HTR-8/SVneo (cell line): ENCODE measurements at places on chromosomes 6 and 20.

DNA sequence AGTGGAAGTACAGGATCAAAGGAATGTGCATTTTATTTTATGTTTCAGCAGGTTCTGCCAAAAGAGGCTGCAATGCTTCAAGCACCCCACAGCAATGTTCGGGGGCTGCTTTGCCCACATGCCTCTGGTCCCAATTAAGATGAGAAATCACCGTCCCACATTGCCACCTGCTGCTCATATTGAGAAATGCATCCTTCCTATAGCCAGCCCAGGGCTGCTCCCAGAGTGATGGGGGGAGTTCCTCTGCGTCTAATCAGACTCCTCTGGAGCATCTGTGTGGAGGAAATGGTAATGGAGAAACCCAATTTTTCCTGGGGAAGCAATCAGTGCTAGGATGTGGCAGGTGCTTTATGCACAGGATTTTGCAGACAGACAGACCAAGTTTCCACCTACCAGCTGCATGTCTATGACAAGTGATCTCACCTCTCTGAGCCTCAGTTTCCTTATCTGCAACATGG, 33.7 kb downstream of the PTGIS start:
- DNase-seq = peak; percentile 93

DNA sequence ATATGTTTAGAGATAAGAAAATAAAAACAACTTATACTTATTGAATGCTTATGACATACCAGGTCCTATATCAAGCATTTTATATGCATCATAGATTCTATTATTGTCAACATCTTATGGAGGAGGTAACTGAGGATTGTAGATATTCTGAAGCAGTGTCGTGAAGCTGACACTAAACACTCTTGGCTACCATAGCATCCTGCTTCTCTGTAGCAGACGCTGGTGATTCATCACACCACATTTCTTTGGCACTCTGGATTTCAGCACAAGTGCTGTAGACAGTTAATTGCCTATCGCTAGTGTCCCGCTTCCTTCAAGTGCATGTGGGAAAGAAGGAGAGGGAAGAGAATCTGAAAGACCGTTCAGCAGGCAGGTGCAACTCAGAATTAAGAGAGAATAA, 317.1 kb downstream of the PLCB1 start:
- no peak for DNase-seq

GRCh38 chr6:108417027-108417426, 122.2 kb downstream of the AFG1L start:
- DNase-seq = no peak

- peak; percentile 69 for DNase-seq
Observed at GRCh38 chr6:11207199-11207968, 25.1 kb downstream of the NEDD9 start.

- no peak for DNase-seq
Observed at GRCh38 chr6:169165561-169166300, 87.9 kb downstream of the THBS2 start.

DNA sequence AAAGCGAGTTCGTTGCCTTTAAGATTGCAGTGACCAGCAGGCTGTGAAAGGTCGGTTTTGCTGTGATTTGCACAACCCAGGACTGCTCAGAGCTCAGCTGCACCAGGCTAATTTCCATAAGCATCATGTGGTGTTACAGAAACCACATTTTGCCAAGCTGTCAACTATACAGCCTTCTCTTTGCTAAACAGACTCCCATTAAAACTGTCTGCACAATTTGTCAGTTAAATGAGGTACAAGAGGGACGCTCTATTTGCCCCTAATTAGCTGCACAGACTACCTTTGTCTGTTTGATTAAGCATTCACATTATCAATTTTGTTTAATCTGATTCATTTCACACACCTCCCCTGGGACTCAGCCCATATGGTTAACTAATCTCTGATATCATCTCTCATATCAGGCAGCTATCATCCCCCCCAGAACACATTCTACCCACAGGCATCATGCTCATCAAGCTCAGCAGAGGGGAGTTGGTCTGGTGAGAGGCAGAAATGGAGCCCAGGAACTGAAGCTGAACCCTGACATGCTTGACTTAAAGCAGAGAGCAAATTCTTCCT, 62.1 kb downstream of the OLIG3 start:
- DNase-seq = no peak

- DNase-seq = no peak
Observed at GRCh38 chr6:139296927-139297326, 5.1 kb upstream of the TXLNB start.

DNA sequence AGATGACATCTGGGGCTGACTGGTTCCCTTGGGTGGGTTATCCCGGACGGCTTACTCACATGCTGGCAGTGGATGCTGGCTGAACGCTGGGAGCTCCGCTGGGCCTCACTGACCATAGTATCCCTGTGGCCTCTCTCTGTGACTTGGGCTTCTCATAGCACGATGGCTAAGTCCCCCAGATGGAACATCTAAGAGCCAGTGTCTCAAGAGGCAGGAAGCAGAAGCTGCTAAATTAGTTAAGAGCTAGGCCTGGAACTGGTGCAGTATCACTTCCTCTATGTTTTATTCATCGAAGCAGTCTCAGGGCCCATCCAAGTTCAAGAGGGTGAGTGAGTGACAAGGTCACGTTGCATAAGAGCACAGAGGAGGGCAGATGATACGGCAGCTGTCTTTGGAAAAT, 116.5 kb upstream of the LAMP5 start:
- no peak for DNase-seq

DNA sequence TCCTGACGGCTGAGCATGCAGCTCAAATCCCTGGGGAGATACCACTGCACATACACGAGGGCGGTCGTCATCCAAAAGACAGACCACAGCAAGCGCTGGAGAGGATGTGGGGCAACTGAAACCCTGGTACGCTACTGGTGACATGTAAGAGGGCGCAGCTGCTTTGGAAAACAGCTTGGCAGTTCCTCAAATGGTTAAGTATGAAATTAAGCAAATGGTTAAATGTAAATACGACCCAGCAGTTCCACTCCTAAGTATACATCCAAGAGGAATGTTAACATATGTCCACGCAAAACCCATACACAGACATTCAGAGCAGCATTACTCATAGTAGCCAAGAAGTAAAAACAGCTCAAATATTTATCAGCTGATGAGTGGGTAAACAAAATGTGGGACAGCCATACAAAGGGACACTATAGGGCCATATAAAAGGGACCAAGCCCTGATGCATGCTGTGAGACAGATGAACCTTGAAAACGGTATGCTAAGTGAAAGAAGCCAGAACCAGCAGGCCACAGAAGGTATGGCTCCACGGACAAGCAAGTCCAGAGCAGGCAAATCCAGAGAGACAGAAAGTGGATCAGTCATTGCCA, 38.5 kb downstream of the RIPOR3 start:
- no peak for DNase-seq

GRCh38 chr6:155623450-155624178, 168.0 kb upstream of the NOX3 start:
- no peak for DNase-seq

- DNase-seq = peak; percentile 79
Observed at GRCh38 chr20:46022411-46023147, 6.4 kb upstream of the SLC12A5 start.
